ENCODE measurements at places on chromosomes 7 and 10.

DNA sequence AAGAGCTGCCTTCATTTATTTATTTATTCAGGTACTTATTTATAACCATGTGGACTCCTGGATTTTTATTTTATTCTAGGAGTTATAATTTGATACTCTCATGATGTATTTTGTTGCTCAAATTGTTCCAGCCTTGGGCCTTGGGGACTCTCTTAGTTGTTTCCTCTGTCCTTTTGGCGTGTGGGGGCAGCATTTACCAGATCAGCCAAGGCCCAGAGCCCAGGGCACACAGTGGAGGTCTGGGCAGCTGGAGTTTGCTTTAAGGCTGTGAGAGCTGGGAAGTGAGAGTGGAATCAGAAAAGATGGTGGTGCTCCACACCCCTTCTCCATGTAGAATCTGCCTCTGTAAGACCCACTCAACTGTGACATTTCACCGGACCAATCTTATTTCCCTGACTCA is 398.9 kb downstream of the RPS24 start:
- DNase-seq = no peak

GRCh38 chr7:79471283-79471682 is 17.8 kb upstream of the MAGI2 start:
- DNase-seq = no peak

DNA sequence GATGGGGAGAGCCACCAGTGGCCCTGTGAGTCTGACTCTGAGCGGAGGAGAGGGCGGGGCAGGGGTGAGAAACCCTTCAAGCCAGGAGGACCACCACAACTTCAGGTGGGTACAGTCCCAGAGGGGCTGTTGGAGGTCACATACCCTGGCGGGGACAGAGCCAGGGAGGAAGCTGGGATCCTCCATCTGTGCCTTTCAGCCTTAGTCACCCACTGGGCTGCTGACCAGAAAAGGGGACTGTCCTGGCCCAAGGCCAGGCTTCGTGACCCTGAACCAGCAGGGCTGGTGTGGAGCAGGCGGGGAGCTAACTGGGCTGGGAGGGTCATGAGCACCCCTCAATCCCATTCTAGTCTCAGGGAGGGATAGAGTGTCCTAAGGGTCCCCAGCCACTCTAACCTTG is 1.5 kb upstream of the CALHM3 start:
- no peak for DNase-seq

GRCh38 chr7:29449569-29450260 is 113.9 kb upstream of the PRR15 start:
- DNase-seq = no peak

GRCh38 chr7:968205-969105 is 6.9 kb downstream of the COX19 start:
- DNase-seq = no peak

DNA sequence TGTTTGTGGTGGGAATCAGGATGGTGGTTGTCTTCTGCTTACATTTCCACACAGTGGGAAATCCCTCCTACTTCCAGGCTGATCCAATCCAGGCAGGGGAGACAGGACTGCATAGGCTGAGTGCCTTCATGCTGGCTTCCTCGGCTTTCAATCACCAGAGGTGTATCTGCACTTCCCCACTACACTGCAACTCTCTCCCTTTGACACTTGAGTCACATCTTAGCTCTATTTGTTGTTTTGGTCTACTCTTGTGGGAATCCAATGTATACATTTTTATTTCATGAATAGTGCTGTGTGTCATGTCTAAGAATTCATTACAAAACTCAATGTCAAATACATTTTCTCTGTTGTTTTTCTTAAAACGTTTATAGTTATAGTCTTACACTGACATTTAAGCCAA is 735.6 kb downstream of the XPNPEP1 start:
- no peak for DNase-seq

DNA sequence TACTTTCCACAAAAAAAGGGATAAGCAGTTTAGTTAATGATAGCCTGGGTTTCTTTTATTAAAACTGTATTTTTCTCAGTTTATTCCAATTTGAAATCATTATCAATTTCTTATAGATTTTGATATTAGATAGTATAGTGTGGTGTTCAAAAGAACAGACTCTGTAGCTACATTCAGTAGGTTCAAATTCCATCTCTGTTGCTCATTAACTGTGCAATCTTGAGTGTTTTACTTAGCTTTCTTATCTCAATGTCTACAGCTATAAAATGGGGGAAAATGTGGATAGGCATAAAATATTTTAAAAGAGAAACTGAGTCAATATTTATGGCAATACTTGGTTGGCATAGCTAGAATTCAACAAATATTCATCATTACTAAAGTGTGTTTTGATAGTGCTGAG is 86.9 kb upstream of the SEMA3A start:
- no peak for DNase-seq

DNA sequence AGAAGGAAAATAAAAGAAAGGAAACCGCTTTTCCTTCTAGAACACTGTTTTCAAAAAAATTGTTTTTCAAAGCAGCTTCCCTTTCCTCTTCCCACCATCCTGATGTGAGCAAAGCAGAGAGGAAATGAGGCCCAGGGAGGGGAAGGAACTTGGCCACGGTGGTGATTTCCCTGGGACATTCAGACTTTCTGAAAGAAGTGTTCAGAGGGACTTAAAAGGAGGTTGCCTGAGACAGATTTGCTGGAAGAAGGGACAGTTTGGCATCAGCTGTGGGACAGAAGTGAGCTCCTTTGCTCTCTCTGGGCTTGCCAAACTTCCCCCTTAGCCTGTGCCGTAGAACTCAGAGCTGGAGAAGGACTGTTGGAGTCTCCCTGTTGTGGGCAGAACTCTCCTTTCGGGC is 30.3 kb downstream of the ADCYAP1R1 start:
- no peak for DNase-seq

DNA sequence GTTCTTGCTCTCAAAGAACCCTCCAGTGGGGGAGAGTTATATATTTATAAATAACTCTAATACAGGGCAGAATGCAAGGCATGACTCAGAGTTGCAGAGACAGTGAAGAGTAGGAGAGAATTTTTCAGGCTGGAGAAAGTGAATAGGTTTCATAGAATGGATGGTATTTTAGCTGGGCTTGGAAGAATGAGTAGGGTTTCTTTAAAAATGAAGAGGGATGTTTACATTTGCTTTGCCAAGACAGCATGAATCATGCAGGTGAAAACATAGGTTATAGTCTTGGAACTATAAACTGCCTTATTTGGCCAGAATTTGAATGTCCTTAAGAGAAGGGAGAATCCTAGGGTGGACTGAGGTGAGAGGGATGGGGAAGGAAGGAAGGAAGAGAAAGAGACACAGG is 124.8 kb downstream of the CPED1 start:
- no peak for DNase-seq

DNA sequence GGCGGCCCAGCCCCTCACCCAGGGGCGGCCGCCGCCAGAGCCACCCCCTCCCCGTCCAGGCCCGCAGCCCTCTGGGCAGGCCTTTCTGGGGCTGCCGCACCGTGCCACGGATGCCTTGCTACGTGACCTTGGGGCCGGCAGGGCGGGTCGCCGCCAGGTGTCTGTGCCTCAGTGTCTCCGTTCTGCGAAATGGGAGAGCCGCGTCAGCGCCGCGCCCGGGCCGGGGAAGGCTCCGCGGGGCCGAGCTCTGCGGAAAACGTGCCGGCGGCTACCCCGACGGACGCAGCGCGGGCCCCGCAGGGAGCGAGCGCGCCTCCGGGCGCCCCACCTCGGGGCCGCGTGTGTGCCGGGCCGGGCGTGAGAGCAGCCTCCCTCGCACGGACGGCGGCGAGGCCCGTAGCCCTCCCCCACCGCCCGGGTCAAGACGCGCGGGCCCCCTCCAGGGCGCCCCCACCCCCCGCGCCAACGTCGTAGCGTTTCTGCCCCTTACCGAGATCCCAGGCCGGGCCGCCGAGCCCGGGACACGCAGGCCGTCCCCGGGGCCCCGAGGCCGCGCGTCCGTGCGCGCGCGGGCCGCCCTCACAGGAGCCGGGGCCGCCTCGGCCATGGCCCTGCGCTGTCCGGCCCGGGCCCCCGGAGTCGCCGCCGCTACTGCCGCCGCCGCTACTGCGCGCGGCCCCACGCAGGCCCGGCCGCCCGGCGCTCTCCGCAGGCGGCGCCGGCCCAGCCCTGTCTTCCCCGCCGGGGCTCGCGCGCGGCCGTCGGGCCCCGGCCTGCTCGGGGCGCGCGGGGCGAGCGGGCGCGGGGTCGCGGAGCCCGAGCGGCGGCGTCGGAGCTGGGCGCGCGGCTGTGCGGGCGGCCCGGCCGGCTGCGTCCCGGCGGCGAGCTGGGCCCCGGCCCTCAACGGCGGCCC is 1.1 kb downstream of the ZNF777 start:
- no peak for DNase-seq

- DNase-seq = no peak
Observed at GRCh38 chr7:51619880-51620279, 303.3 kb upstream of the COBL start.

GRCh38 chr7:91193141-91193540 is 71.1 kb upstream of the FZD1 start:
- DNase-seq = no peak

GRCh38 chr10:55374917-55375316 is 573.9 kb upstream of the PCDH15 start:
- no peak for DNase-seq

DNA sequence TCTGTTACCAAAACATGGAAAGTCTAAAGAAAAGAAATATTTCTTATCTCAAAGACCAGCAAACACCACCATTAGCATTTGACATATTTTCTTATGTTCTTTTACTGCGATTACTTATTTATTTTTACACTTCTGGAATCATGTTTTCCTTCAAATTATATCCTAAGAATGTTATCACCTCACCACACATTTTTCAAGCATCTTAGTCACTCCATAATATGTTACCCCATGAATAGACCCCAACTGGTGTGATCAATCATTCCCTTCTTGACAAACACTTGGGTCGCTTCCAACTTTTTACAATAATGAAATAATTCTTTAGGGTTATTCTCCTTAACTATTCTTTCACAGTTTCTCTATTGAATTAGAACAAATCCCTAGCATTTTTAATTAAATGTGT is 67.4 kb downstream of the AMPH start:
- no peak for DNase-seq

DNA sequence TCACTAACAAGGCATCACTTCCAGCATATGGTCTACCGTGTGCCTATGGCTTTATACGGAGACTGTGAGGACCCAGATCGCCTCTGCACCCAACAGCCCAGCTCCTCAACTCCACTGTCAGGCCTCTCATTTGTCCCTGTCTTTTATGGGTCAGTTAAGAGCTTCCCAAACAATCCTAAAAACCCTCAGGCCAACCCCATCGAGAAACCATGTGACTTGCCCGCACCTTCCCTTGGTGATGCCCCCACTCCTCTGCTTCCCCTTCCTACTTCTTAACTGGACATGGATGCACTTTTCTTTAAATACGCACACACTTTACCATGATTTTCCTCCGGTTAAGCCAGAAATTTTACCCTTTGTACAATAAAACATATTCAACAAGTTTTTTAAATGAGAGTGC is 46.8 kb downstream of the BAIAP2L1 start:
- DNase-seq = no peak

DNA sequence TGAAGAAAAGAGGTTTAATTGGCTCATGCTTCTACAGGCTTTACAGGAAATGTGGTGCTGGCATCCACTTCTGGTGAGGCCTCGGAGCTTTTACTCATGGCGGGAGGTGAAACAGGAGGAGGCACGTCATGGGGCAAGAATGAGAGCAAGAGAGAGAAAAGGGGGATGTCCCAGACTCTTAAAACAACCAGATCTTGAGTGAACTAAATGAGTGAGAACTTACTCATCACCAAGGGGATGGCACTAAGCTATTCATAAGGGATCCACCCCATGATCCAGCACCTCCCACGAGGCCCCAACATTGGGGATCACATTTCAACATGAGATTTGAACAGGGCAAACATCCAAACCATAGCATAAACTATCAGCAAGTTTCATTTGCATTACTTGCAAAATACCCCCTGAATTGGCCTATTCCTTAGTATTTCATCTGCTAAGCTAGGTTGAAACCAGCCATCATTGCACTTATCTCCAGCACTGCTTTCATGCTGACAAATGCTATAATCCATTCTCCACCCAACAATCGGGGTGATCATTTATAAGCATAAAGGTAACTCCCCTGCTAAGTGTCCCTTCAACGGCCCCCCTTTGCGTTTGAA is 179.0 kb downstream of the NOC3L start:
- DNase-seq = no peak

- no peak for DNase-seq
Observed at GRCh38 chr7:83588602-83589240, 60.2 kb downstream of the SEMA3E start.

DNA sequence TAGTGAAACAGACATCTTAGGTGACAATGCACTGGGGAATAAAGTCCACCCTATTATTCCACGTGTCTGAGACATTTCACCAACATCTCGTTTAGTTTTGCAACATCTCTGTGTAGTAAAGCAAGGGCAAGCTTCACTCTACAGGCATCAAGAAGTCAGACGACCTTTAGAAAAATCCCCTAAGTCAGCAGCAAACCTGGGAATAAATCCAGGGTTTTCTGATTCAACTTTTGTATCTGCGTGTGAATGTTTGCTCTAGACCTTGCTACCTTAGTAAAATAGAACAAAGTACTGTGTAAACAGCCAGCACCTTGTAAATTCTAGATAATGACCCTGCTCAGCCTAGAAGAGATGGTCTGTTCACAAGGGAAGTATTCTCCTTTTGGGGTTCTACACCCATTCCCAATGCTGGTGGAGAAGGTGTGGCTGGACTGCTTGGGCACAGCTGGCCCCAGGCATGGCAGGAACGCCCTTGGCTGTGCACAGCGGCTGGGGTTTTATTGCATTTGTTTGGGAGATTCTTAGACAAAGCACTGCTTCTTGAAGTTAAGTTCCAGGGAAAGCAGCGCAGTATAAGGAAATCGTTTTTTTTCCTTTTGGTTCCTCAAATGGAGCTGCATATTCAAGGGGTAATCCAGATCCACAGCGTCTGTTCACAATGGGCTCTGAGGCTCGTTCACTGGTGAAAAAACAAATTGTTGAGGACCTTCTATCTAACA is 38.3 kb upstream of the GALNTL5 start:
- no peak for DNase-seq

DNA sequence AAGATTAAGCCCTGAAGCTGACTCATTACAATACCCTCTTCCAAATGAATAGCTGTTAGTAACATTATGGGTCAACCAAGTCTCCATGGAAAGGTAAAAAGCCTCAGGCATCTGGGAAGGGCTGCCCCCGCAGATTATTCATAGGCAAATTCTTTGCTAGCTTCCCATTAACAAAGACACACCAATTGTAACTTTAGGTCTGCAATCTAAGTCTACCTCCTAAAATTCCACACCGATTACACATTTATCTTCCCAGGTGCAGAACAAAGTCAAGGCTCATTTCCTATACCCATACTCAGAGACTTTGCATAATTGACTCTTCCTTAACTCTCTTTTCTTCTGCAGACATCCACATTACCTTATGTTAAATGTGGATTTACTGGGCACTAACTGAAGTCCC is 826.3 kb upstream of the MBL2 start:
- no peak for DNase-seq
